ENCODE measurements at places on chromosomes 1 and 21.
A peak's percentile ranks its signal among the peaks of the same experiment; 100 is the strongest.

- DNase-seq: no peak
Observed at GRCh38 chr1:76471536-76471935, 395.7 kb upstream of the ST6GALNAC5 start.

GRCh38 chr1:28682840-28683239 is 14.3 kb downstream of the GMEB1 start:
- DNase-seq: no peak

GRCh38 chr1:83689921-83690868 is 308.7 kb downstream of the TTLL7 start:
- DNase-seq: no peak

DNA sequence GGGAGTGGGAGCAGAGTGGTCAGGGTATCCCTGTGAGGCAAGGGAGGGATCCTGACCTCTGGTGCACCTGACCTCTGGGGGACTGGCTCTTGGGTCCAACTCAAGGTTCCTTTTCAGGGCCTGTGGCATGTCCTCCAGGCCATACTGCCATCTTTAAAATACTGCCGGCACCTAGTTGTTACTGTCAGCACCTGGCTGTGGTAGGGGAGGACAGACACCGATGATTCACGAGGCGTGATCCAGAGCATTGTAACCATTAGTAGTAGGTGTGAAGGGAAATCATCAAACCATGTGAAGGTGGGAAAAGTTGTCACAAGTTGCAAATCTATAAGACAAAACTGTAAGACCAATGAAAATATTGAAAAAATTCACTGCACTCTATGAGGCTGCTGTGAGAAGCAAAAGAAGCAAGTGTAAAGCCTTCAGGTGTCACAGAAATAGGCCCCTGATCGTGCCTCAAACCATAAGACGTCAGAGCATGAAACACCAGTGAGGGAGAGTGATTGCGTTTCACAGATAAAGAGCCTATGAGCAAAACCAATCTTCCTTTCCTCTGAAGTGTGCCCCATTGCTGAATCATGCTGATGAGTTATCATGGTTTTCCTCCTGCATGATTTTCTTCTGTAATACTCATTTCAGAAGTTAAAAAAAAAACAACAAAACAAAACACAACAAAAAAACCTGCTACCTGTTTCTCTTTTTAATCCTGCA is 55.3 kb downstream of the CDC7 start:
- peak; percentile 47 for DNase-seq

DNA sequence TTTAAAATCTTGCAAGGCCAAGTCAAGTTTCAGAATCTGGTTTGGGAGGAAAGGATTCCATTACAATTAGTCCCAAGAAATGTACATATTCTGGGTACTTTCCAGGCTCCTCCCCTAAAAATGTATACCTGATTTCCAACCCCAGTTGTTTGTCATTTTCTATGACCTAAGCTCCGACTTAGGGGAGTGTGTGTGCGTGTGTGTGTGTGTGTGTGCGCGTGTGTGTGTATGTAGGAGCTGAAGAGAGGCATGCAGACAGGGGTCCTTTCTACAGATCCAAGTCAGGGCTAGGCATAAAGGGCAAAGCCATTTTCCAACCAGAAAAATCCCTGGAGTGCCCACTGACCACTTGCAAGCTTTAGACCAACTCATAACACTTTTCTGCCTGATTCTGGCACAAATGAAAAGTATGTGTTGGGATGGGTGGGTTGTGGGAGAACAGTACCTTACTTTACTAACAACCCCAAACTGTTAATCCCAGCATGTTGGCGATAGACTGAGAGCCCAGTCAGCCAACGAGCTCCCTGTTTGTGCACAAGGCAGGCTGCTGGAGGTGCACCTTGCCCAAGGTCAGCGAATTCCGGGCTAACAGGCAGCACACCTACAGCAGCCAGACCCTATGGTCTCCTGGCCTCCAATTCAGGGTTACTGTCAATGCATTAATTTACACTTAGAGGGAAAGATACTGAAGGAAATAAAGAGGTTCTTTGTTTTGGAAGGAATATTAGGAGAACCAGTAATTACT is 1.7 kb downstream of the TRABD2B start:
- DNase-seq: no peak

DNA sequence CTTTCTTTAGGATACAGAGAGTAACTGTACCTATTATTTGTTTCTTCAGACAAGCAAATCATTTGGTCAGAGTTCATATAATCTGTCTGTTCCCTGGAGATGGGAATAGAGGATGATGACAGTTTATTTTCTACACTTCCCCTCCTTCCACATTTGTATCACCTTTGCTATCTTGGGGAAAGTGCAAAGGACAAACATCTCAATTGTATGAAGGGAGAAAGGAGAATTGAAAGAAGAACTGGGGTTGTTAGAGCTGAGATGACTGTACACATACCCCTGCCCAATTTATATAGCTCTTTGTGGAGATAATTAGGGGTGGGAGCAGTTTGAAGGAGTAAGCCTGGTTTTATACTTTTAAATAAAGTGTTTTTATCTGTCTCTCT is 14.0 kb downstream of the POLR3GL start:
- no peak for DNase-seq

DNA sequence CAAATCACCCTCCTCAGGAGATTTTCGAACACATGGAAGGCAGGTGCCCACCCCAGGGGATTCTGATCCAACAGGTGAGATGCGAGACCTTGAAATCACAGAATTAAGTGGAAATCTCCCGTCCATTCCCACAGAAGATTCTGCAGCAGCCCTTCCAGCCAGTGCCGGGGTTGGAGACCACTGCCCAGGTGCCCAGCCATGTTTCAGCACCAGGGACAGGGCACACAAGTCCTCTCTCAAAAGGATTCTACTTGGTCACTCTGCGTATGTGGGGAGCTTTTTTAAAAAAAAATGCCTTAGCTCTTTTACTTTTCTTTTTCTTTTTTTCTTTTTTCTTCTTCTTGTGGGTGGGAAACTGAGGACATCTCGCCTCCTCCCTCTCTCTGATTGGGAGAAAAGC is 80.7 kb downstream of the VWA5B1 start:
- no peak for DNase-seq

DNA sequence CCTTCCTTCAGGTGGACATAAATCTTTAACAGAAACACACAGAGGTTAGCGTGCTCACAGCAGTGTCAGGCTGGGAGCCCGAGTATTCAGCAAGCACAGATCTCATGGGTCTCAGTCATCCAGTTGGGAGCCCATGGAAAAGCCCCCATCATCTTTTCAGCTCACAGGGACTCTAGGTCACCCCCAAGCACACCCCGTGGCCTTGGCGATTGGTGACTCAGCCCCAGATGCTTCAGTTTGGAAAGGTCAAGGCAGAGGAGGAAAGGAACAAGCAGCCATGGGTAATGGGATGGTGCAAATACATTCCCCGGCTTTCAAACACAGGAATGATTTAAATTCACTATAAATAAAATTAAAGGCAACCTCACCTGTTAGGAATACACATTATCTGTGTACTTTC is 88.9 kb downstream of the PGBD5 start:
- no peak for DNase-seq

DNA sequence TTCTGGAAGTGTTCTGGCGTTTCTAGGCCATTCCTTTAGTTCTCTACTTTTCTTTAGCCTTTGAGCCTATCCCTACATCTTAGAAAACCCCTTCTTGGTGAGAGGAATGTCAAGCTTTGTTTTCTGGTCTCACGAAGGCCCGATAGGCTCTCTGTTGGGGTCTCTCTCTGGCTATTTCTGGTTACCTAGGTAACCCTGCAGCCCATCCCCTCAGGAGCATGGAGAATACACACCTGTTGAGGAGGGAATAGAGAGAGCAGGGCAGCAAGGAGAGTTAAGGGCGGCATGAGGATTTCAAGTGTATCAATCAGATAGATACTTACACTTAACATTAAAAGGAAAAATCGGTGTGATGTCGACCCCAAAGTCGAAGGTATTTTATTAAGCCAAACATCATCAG is 45.7 kb downstream of the LRRC8D start:
- DNase-seq: no peak

DNA sequence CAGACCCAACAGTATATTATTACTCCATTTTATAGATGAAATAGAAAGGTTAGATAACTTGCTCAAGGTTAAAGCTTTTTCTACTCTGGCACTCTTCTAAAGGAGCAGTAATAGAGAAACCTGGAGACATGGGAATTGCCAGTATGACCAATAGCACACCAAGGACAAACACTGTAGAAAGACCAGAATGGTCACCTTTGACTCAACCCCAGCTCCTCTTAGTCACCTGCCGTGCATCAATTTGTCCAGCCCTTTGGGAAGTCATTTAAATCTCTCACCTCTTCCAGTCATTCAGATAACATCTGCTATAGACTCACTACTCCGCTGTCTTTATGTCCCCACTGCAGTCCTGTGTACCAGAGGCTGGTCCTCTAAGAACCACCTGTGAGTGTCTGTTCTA is 23.9 kb upstream of the SLC44A3 start:
- no peak for DNase-seq

DNA sequence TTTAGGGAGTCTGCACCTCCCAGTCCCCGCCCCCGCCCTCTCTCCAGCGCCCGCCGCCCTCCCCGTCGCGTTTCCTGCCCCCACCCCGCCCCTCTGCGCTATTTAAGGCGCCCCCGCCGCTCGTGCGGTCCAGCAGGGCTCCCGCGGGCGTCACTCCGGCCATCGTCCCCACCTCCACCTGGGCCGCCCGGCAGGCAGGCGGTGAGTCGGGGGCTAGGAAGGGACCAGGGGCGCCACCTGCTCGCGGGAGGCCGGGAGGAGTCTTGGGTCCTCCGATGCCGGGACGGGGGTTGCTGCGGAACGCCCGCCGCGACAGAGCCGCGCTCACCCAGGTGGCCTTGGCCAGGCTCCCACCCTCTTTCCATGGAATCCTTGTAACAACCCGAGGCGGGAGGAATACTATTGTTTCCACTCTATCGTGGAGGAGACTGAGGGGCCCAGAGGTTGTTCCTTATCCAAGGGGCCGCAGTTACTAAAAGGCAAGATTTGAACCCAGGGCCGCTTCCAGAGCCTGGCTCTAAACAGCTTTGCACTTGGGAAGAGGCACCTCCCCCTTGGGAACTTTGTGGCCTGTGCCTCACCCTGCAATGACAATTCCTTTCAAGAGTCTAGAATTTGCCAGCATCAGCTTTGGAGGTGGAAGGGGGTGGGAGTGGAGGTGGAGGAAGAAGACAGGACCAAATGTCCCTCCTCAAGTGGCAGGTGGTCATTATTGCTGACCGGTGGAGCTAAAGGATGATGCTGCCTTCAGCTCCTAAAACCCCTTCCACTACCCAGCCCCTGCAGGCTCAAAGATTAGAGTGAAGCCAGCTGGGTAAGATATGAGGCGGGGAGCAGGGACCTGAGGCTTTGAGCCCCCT is at the start of gene GJA4:
TSS of gene GJA4 (plus strand) at position 132 of the 860 bp plus-strand sequence. CDS start 1,215 bp downstream, outside the sequence.
- peak; percentile 17 for DNase-seq

DNA sequence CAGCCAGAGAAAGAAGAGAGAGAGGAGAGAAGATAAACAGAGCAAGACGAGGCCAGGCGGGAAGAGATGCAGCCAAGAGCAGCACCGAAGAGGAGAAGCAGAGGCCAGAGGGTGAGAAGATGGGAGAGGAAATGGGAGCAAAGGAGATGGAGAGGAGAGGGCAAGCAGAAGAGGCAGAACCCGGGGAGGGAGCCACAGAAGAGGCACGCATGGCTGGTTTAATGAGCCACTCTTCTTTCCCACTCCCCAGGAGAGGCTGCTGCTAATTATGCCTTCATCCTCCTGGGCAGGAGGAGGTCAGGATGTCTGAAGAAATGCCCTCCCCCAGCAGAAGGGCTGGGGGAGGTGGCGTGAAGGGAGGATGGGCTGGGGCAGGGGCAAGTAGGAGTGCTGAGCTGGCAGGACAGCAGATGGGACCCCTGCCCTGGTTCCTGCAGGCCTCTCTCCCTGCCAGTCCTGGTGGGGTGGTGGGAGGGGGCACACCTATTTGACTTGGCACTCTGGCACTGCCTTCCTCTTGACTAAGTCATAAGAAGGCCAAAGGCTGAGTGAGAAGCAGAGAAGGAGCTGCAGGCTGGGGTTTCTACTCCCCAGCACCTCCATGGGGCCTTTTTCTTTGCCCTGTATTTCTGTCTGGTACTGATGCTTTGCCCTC is 32.3 kb downstream of the KIRREL1 start:
- DNase-seq: no peak

DNA sequence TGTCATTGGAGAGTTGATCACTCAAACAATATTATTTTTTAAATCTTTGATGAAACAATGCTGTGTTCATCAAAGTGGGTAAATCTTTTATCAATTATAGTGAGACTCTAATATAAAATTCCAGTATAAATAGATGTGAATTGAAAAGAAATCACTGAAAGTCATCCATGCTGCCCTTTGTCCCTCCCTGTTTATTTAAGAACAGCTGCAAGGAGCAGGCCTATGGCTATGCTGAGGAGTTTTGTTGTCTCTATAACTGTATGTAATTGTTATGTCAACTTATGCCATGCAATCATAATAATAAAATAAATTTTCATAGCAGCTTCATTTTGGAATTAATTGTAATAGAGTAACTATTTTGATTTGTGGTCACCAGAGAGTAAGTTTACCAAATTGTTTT is 1272.4 kb upstream of the ADGRL4 start:
- no peak for DNase-seq
